Epithelial cell of esophagus (primary cell): ENCODE measurements at places on chromosomes 16 and 17.

DNA sequence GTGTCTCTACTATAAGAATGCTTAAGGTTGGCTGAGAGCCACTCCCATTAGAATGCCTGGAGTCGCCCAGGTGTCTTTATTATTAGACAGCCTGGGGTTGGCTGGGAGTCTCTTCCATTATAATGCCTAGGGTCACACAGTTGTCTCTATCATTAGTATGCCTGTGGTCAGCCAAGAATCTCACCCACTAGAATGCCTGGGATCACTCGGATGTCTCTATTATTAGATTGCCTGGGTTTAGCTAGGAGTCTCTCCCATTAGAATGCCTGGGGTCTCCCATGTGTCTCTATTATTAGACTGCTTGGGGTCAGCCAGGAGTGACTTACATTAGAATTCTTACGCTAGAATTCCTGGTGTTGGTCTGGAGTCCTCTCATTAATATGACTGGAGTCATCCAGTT lies 2255.3 kb downstream of the TP53TG3F start:
- DNase-seq = no peak

- DNase-seq = no peak
These were observed 5.5 kb downstream of the ARMC5 start for GRCh38 chr16:31464781-31465260.

- DNase-seq = peak; percentile 71
These were observed at the start of gene CLDN7 for GRCh38 chr17:7262192-7262934. Gene CLDN7, minus strand, starts transcription at chr17:7262478. Its CDS starts 435 bp downstream, at chr17:7262043.

DNA sequence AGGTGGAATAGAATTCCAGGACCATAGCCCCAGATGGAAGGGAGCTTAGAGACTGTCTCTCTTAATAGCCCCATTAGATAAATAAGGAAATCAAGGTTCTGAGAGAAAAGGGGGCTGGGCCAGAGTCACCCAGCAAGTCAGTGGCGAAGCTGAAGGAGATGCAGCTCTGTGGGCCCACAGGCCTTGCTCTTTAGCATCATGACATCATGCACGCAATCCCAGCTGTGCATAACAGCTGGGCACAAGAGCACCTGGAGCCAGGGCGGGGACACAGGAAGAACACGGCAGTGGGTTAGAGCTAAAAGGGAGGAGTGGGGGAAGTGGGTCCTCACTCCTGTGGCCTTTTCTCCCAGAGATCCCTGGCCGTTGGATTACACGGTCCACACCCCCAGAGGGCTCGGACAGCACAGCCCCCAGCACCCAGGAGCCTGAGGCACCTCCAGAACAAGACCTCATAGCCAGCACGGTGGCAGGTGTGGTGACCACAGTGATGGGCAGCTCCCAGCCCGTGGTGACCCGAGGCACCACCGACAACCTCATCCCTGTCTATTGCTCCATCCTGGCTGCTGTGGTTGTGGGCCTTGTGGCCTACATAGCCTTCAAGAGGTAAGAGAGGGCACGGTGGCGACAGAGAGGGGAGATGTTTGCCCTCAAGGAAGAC lies 15.1 kb downstream of the NGFR start:
- DNase-seq = no peak

GRCh38 chr16:65121870-65122723 lies at the start of gene CDH11:
Gene CDH11, minus strand, starts transcription at chr16:65122063. Its CDS starts 117,194 bp downstream, at chr16:65004869.
- peak; percentile 73 for DNase-seq

- no peak for DNase-seq
These were observed 188.5 kb downstream of the MSI2 start for GRCh38 chr17:57444682-57445450.

DNA sequence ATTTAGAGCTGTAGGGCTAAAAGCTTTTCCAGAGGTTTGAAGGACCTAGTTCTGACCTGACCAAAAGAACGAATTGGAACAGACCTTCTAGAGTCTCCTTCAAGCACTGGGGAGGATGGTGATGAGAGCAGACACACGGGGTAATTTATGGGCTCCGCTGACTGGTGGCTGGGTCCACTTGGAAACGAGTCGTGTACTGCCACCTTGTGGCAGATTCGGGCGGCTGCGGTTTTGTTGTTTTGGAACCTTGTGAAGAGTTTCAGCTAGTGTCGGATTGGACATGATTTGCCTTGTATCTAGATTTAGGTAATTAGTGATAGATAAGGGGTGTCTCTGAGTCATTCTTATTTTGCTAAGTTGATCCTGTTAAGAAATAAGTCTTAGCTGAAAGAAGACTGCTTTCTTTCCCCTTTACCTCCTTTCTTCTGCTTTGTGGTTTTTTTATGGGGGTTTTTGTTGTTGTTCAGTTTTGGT lies 98.9 kb downstream of the AATF start:
- DNase-seq = peak; percentile 84

DNA sequence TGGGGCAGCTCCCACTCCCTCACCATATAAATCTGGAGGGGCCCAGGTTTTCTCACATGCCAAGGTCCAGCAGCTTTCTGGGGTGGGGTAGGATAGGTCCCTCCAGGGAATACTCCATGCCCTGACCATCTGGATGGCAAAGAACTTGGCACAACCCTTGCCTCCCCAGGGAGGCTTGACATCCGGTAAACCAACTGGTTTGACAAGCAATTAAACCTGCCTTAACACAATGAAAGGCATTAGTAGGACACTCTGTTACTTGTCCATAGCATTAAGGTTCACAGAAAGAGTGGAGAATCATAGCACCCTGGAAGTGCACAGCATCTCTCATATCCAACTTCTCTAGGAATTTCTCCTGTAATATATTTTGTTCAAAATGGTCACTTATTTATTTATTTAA lies 63.9 kb upstream of the MAF start:
- peak; percentile 53 for DNase-seq

- DNase-seq = peak; percentile 57
These were observed 2.5 kb upstream of the STARD3 start for GRCh38 chr17:39634384-39634871.

DNA sequence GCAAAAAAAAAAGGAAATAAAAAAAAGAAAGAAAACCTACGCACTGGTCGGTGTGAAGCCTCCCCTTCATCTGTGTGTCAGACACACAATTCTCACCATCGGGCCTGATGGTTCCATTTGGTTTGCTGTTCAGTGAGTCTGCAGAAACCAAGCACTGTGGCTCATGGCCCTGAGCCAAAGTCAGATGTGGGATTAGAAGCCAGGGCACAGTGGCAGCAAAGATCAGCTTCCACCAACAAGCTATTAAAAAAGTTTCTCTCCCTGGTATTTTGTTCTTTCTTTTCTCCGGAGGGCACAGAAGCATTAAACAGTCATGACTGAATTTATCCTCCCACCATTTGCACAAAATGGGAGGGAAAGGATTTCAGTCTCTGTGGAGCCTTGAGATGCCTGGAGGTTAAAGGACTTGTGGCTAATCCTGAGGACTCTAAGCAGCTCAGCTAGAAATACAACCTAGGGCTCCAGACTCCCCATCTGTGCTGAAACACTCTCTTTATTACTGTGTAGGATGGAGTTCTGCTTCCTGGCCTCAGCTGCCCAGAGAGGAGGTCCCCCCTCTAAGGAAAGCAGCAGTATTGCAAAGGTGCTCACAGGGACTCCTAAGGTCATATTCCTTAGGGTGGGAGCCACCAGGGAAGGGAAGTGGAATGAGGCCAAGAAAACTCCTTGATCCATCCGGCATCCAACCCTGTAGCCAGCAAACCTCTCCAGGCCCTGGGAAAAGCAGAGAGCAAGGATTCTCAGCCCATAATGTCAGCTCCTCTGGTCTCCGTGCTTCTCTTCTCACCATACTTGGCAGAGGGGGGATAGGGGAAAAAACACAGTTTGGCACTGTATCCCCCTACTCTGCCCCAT lies 28.2 kb downstream of the SLC39A11 start:
- no peak for DNase-seq

DNA sequence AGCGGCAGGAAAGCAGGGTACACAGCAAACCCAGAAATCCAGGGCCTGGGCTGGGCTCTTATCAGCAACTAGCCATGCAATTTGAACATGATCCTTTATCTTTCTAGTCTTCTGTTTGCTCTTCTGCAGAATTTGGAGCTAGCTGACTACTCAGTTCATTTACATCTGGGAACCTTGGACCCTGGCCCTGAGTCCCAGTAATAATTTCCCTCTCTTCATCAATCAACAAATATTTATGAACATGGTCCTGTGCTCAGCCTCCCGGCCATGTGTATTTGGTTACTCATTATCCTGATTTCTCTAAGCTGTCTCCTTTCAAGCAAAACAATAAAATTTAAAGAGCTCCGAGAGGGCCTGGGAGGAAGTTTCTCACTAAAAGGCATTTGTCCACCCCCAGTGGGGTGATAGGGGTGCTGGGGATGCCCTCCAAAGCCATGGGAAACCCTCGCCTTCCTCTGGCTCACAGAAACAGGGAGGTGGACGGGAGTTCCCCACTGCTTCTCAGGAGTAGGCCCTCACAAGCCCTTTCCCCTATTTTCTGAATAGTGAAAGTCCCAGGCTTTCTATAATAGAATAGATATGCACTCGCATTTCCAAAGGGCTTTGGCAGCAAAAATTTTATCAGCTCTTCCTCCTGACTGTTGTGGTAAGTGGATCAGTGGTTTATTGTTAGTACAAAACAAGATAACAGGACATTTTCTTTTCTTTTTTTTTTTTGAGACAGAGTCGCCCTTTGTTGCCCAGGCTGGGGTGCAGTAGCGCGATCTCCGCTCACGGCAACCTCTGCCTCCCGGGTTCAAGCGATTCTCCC lies 6.9 kb upstream of the WDR59 start:
- no peak for DNase-seq

DNA sequence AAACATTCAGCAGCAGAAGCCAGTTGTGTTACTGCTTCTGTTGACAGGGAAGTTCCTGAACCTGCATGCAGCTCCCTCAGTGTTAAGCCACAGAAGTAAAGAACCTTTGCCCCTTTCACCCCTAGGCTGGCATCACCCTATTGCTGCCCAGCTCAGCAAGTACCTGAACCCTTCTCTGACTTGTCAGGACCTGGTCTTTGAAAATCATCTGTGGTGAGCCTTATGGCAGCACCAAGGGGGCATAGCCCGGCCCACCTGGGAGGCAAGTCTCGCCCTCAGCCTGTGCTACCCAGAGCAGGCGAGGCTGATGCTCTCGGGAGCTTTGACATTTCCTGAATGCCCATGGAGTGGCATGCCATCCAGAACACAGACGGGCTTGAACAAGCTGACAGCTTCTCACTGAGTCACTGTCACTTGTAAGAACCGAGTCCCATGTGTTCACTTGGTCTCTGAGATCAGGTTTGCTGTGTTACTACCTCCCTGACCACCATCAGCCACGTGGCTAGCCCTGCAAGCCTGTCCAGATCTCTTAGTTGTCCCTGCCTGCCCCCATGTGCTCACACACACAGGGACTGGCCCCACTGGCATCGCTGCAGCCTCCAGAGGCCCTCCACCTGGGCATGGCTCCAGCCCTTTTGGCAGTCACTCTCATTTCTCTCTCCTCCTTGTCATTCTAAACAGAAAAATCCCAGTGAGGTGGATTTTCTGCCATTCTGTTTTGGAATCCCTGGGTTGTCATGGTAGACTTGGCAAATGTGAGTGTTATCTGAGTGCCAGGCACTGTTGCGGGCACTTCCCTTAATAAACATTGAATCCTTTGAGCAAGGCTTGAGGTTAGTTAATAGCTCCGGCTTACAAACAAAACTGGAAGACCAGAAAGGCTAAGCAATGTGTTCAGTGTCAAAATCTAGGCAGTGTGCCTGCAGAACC lies 2.9 kb upstream of the CARMIL2 start:
- peak; percentile 69 for DNase-seq

DNA sequence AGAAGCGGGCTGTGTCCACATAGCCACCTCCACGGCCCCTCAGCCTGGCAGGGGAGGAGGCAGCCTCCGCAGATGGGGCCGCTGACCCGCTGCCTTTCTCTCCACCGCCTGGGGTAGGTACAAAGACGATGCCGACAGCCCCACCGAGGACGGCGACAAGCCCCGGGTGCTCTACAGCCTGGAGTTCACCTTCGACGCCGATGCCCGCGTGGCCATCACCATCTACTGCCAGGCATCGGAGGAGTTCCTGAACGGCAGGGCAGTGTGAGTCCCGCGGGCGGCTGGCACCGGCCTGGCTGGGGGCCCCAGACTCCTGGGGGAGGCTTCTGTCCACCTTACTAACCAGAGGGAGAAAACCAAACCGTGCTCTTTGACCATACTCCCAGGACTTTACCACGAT lies 27.9 kb downstream of the MGRN1 start:
- no peak for DNase-seq

- DNase-seq = no peak
These were observed 39.6 kb upstream of the ADGRG1 start for GRCh38 chr16:57588831-57589230.

DNA sequence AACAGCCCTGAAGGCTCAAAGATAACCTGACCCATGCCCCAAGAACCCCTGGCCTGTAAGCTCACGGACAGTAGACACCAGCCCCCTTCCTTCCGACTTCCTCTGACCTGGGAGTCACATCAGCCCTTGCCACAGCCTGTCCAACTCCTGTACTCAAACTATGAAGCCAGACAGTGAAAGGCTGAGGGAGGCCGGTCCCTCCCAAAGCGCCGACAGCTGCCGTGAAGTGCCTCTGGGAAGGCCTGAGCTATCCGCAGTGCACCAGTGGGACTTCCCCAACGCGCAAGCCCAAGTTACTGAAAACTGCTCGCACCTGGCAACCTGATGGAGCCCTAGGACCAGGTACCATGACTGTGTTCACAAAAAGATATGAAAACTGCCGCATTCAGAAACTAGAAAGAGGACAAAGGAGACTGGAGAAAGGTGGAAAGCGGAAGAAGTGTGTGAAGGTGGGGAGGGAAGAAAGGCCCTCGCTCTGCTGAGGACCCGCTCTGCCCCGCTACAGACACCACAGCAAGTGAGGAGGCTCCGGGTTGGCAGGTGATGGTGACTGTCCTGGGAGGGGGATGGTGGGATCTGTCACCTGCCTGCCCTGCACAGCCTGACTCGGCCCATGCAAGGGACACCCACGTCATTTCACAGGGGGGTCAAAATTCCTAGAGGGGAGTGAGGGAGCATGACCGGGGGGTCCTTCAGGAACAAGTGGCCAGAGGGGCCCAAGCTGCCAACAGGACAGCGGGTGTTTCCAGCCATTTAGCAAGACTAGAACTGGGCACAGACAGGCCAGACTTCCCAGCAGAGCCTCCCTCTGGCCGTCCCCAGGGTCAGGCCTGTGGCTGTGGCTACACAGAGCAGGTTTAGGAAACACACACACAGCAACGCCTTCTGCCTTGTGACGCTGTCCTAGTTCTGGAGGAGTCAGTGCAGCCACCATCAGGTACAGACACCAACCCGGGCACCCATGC lies 13.1 kb upstream of the TRAP1 start:
- no peak for DNase-seq

GRCh38 chr17:17127730-17128291 lies 78.3 kb downstream of the PLD6 start:
- DNase-seq = no peak

- DNase-seq = no peak
These were observed 16.1 kb upstream of the KCNJ12 start for GRCh38 chr17:21360048-21360447.

- DNase-seq = no peak
These were observed 120.5 kb downstream of the CLEC16A start for GRCh38 chr16:11064851-11065250.

DNA sequence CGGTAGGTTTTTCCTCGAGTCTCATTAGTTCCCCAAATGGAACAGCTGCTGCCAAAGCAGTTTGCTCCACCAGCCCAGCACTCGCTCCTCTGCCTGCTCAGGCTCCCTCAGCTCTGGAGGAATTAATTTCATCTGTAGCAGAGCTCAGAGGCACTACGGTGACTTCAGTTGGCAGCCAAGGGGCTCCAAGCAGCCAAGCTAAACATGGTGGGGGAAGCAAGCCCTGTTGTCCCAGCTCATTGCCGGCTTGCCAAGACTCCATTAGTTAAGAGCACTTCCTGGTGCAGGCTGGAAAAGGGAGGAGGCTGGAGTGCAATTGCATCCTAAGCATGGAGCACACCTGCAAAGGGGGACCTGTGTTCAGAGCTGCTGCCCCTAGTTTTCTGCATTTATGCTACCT lies 78.7 kb upstream of the GPRC5B start:
- no peak for DNase-seq

- DNase-seq = peak; percentile 24
These were observed 219.1 kb downstream of the STX8 start for GRCh38 chr17:9356488-9356911.
